ENCODE measurements at places on chromosomes 6 and 20. TPM values are rescaled to one million over a fixed set of nuclear protein-coding genes. Genes with fewer than 3 reads are reported as not detected.

DNA sequence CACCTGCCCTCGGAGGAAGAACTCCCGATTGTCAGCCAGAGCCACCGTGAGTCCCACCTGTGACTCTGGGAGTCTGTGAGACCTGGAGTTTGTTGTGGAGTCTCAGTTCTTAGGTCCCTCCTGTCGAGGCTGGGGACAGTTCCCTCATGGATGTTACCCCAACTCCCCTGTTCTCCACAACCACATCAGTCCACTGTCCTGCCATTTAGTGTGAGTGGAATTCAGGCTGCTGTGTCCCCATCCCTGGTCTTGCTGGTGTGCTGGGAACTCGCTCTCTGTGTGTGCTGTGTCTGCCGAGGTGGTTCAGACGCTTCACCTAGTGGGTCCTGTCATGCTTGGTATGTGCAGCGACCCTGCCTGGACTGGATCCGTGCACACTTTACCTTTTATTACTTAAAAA lies 163.2 kb downstream of the DTNBP1 start:
- no peak for DNase-seq

DNA sequence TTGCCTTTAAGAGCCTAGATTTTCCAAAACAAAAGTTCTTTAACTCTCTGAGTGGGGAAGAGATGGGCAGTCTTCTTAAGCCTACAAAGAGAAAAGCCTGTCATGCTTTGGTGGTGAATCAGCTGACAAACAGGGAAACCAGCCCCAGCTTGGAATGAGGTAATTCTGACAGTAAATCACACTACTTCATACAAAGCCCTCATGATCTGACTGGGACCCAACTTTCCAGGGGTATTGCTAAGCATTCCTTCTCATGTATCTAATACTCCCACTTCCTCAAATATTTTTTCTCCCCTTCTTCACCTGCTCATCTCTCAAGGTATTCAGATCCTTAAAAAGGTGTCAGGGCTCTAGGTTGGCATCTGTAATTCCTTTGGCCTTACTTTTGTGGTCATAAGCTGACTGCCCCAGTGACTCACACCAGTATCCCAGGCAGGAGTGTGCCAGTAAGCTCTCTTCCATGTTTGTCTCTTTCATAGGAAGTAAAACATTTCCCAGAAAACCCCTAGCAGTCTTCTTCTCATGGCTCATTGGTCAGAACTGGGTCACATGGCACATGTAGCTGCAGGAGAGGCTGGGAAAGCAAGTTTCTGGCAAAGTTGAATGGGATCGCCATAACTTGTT lies 15.0 kb upstream of the TBC1D22B start:
- peak; percentile 69 for DNase-seq

GRCh38 chr20:25254986-25255680 lies 7.2 kb downstream of the PYGB start:
- DNase-seq = peak; percentile 84

GRCh38 chr20:3606021-3606420 lies 57.2 kb downstream of the GFRA4 start:
- no peak for DNase-seq

DNA sequence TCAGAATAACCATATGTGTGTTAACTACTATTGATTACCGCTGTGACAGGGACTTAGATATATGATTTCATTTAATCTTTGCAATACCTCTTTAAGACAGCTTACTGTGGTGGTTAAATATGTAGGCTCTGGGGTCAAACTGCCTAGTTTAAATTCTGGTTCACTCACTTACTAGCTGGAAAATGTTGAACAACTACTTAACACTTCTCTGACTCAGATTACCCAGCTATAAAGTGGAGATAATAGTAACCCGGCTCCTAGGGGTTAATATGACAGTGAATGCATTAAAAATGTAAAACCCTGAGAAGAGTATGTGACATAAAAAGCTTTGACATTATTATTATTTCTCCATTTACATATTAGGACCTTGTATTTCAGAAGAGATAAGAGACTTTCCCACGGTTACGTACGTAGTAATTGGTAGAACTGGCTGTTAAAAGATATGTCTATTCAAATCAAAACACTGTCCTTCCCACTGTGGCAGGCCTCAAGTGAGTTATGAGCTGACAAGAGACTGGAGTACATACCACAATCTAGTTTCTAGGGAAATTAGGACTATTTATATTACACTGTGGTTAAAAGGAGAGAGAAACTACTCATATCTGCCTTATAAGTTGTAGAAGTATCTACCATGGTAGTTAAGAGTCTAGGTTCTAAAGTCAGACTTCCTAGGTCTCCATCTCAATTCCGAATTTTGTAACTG lies 4.4 kb upstream of the PLCB1 start:
- DNase-seq = no peak

ZNF335 gene
- total RNA-seq = 20.2 TPM

HNF4A gene
- 0.06 TPM for total RNA-seq

ADAM33 gene
- 1.6 TPM for total RNA-seq

GRM1 gene
- 1.3 TPM for total RNA-seq

NRSN1 gene
- total RNA-seq = 0.46 TPM

Data from adrenal gland (tissue), 19 donors.